Right ventricle myocardium superior (tissue), 1 donor: ENCODE measurements at places on chromosomes 2 and 18. TPM values are rescaled to one million over a fixed set of nuclear protein-coding genes. Genes with fewer than 3 reads are reported as not detected.

Gene SERPINB2
- not detected for total RNA-seq

Gene QPCT
- total RNA-seq = 1.2 TPM

Gene ANKRD30B
- total RNA-seq = not detected

Gene CROCC2
- not detected for total RNA-seq

DNA sequence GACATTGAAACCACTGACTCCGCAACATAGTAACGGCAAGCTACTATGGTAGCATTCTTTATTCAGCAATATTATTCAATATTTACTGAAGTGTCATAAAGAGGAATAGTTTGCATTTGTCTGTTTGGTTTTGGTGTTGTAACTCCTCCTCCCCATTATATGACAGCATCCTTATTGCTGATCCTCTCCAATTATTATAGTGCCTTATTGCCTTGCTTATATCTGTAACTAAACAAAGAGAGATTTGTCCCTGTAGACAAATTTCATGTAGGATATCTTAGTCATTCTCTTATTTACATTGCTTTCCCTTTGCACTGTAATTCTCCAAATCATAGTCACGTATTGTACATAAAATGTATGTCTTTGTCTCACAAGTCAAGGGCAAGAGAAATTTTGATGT is 1041.2 kb upstream of the ZEB2 start:
- DNase-seq = no peak

DNA sequence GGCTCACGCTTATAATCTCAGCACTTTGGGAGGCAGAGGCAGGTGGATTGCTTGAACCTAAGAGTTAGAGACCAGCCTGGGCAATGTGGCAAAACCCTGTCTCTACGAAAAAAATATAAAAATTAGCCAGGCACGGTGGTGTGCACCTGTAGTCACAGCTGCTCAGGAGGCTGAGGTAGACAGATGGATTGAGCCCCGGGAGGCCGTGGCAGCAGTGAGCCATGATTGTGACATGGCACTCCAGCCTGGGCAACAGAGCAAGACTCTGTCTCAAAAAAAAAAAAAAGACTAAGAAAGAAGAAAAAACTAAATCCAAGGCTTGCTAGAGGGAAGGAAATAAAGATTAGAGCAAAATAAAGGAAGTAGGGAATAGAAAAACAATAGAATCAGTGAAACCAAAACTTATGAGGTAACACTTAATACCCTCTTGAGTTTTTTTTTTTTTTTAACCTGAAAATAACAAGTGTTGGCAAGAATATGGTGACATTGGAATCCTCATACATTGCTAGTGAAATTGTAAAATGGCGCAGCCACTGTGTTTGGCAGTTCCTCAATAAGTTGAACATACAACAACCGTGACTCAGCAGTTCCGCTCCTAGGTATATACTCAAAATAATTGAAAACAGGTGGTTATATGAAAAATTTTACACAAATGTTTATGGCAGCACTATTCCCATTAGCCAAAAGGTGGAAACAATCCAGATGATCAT is 85.2 kb downstream of the EML4 start:
- no peak for DNase-seq

DNA sequence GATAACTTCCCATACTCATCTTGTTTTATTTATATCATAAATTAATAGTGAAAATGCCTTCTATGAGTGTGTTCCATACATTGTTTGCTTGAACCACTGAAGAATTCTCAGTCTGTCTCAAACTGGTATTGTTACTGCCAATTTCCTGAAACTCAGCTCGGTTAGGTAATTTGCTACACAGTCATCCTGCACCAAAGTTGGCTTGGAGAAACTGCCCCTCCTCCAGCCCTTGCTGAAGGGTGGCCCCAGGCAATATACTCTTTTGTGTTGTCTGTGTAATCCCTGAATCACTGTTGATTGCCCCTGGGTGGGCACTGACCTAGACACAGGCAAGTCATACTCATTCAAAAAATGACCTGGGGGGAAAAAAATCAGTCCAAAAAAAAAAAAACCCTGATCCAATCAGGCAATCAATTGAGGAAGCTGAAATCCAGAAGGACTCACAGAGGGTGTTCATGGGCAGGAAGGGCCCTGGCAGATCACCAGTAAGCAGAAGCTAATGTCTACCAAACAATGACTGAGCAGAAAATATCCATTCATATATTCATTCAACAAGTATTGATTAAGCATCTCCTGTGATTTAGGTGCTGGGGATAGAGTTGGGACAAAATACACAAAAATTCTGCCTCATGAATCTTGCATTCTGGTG is 3.8 kb upstream of the SESTD1 start:
- peak; percentile 44 for DNase-seq

- no peak for DNase-seq
Measured at GRCh38 chr2:86199834-86200177, 549 bp downstream of the MRPL35 start.

- no peak for DNase-seq
Measured at GRCh38 chr18:77948567-77948966, 698.9 kb downstream of the GALR1 start.

DNA sequence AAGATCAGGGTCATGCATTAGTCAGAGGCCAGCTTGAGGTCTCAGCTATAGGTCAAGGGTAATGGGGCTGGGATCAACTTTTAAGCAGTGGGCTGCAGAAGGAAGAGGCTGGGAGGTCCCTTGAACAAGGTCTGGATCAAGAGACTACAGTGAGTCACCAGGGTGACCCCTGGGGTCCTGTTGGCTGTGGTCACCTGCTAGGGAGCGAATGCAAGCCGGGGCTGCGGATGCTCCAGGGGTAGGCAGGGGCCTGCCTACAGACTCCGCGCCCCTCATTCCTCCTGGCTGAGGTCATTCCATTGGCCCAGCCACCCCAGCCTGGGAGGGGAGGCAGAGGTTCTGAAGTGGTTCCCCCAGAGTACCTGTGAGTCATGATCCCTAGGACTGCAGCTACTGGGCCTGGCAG is 110.4 kb downstream of the CYP26B1 start:
- DNase-seq = no peak

GRCh38 chr18:46675112-46675511 is 18.1 kb upstream of the LOXHD1 start:
- no peak for DNase-seq

GRCh38 chr18:35244671-35245070 is 3.8 kb downstream of the ZNF397 start:
- no peak for DNase-seq

DNA sequence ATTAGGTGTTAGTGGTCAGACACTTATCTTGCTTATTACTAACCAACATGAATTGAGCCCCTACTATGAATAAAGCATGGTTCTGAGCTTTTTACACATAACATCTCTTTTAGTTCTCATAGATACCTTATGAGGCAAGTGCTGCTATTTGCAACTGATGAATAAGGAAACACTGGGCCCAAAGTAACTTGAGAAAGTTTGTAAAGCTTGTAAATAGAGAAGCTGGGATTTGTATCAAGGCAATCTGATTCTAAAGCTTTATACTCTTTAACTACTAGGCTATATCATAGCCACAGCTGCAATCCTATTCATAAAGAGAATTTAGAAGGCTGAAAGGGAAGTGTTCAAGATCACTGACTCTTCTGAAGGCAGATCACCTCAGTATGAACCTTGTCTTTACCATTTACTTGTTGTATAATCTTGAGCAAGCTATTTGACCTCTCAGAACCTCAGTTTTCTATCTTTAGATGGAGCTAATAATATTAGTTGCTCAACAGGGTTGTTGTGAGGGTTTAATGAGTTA is 60.4 kb downstream of the ABCB11 start:
- no peak for DNase-seq

- no peak for DNase-seq
Measured at GRCh38 chr2:99942561-99943347, 199.6 kb downstream of the AFF3 start.
